Vagina (tissue), 2 donors: ENCODE measurements at places on chromosomes 7 and 10. TPM values are rescaled to one million over a fixed set of nuclear protein-coding genes. Genes with fewer than 3 reads are reported as not detected.

CALML3 gene
- 50.6 TPM for total RNA-seq

LOXL4 gene
- 5.2 TPM for total RNA-seq

MKX gene
- total RNA-seq: 2.2 TPM

CXCL12 gene
- total RNA-seq: 112 TPM

CLRN3 gene
- not detected for total RNA-seq

EBF3 gene
- total RNA-seq: 10.6 TPM

TMEM72 gene
- not detected for total RNA-seq

TAS2R41 gene
- not detected for total RNA-seq

EXOC4 gene
- total RNA-seq: 99.2 TPM

ACHE gene
- 9.3 TPM for total RNA-seq

FXYD4 gene
- total RNA-seq: not detected

ZNF467 gene
- 13.3 TPM for total RNA-seq

TMEM236 gene
- not detected for total RNA-seq

CYP2E1 gene
- total RNA-seq: 2.9 TPM

CYTH3 gene
- total RNA-seq: 29.5 TPM

POMZP3 gene
- 16.2 TPM for total RNA-seq

SPDYE2 gene
- total RNA-seq: not detected

IQUB gene
- total RNA-seq: 0.98 TPM

LIPN gene
- total RNA-seq: not detected

MMP21 gene
- not detected for total RNA-seq

NRCAM gene
- 7.9 TPM for total RNA-seq

C10orf67 gene
- not detected for total RNA-seq

EN2 gene
- 0.98 TPM for total RNA-seq

CFAP43 gene
- total RNA-seq: 0.25 TPM

ZNF804B gene
- not detected for total RNA-seq

ADAM22 gene
- total RNA-seq: 6.1 TPM

CYP51A1 gene
- total RNA-seq: 39.0 TPM

MKRN1 gene
- 38.8 TPM for total RNA-seq

FAM25A gene
- total RNA-seq: 40.0 TPM

PAX4 gene
- total RNA-seq: not detected

HOXA3 gene
- total RNA-seq: 3.9 TPM

SSC4D gene
- total RNA-seq: not detected

ZCWPW1 gene
- total RNA-seq: 5.9 TPM

TRPV6 gene
- total RNA-seq: 7.9 TPM

THSD7A gene
- total RNA-seq: 9.3 TPM

TET1 gene
- total RNA-seq: 3.2 TPM

DYDC2 gene
- total RNA-seq: not detected

ARHGAP22 gene
- 3.2 TPM for total RNA-seq

ANK3 gene
- total RNA-seq: 65.3 TPM

NPTX2 gene
- total RNA-seq: 13.0 TPM

COBL gene
- 9.3 TPM for total RNA-seq

C10orf143 gene
- total RNA-seq: 0.74 TPM

SEMA3D gene
- total RNA-seq: 2.2 TPM

TEX47 gene
- not detected for total RNA-seq

SLC26A5 gene
- not detected for total RNA-seq

EBLN1 gene
- total RNA-seq: not detected

AKR1C4 gene
- not detected for total RNA-seq
